ENCODE measurements at places on chromosomes 3 and 15. TPM values are rescaled to one million over a fixed set of nuclear protein-coding genes. Genes with fewer than 3 reads are reported as not detected.

Gene CPLX3
- total RNA-seq: not detected

Gene ZIC4
- under 0.01 TPM for total RNA-seq

Gene C3orf62
- 0.98 TPM for total RNA-seq

Gene KLHL40
- total RNA-seq: not detected

Gene SCG5
- total RNA-seq: 0.57 TPM

Gene GABRA5
- not detected for total RNA-seq

Gene SLC12A1
- not detected for total RNA-seq

Gene ST6GAL1
- total RNA-seq: 84.9 TPM

Gene DNAH12
- under 0.01 TPM for total RNA-seq

Gene USP13
- total RNA-seq: 16.9 TPM

Gene PXK
- total RNA-seq: 22.5 TPM

Gene TNNC1
- total RNA-seq: not detected

Gene SPG21
- 86.9 TPM for total RNA-seq

Gene RHCG
- not detected for total RNA-seq

Gene PRR20G
- total RNA-seq: not detected

Gene CADPS
- total RNA-seq: not detected

Gene NEIL1
- total RNA-seq: 32.6 TPM

Gene CLEC3B
- total RNA-seq: 2.6 TPM

Gene ARGFX
- total RNA-seq: not detected

Gene RUVBL1
- total RNA-seq: 51.3 TPM

Gene MOBP
- total RNA-seq: 0.19 TPM

Gene SH3GL3
- not detected for total RNA-seq
